Cardiac fibroblast (primary cell): ENCODE measurements at places on chromosomes 13 and 19.

GRCh38 chr13:113638173-113638746 lies 19.7 kb downstream of the ATP4B start:
- DNase-seq = no peak

DNA sequence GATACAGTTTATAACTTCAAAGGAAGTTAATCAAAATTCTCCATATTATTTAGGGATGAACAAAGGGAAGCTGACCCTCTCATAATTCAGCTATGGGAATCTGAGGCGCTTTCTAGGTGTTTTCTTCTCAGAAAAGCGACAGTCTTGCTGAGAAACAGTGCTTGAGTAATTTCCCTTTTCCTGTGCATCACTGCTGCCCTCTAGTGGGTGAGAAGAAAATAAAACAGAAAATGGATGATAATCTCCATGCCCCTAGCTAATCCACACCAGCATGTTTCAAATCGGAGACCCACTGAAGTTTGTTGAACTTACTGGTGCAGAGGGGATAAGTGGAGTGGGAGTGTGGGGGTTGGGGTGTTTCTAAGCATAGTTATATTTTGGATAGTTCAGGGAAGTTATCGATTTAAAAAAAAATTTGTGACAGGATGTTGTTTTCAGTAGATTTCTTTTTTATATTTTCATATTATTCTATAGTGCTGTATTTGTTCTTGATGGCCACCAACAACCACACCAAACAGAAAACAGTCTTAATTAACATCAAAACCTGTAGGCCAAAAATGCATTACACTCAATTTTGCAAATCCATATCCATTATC lies 21.4 kb downstream of the LCP1 start:
- DNase-seq = peak; percentile 76

GRCh38 chr19:51921949-51922348 lies 5.3 kb upstream of the ZNF613 start:
- DNase-seq = no peak

- no peak for DNase-seq
Measured at GRCh38 chr19:48186015-48186414, 15.5 kb downstream of the ZSWIM9 start.

GRCh38 chr19:50224986-50225747 lies 21.7 kb downstream of the MYH14 start:
- no peak for DNase-seq

DNA sequence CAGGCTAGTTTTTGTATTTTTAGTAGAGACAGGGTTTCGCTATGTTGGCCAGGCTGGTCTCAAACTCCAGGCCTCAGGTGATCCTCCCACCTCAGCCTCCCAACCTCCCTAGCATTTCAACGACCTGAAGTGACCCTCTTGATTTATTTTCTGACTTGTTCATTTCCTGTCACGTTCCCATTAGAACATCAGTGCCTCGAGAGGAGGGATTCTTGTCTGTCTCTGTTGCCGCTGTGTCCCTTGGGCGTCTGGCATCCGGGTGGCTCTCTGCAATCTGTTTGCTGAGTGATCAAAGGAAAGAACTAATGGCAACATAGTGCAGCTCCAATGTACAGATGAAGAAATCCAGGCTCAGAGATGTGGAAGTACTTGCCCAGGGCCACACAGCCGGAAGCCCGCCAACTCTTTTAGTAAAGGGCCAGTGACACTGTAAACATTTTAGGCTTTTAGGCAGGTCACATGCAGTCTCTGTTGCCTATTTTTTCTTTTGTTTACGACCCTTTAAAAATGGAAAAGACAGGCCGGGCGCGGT lies 47.5 kb downstream of the NFIC start:
- DNase-seq = no peak

GRCh38 chr13:113417008-113417751 lies 36.1 kb downstream of the ADPRHL1 start:
- DNase-seq = no peak

DNA sequence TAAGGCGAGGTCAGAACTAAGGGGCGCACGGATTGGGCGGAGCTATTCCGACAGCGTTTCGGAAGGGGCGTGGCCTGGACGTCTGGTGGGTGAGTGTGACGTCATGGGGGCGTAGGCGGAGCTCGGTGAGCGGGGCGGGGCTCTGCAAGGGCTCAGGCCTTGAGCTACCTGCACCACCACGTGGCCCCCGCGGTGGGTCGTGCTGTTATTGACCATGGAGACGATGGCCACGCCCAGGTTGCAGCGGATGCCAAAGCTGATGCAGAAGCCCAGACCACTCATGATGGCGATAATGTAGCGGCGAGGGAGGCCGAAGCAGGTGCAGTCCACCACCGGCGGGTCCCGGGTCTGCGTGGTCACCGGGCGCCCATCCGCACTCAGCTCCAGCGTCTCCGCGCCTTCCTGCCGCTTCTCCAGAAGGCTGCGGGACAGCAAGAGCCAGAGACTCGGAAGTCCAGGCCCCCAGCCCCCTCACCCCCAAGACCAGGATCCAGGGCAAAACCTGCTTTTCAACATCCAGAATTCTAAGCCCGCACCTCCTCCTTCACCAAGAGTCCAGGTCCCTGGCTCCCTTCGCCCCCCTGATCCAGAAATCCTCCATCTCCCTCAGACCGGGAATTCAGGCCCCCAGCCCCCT lies 4.8 kb downstream of the SLC17A7 start:
- no peak for DNase-seq

DNA sequence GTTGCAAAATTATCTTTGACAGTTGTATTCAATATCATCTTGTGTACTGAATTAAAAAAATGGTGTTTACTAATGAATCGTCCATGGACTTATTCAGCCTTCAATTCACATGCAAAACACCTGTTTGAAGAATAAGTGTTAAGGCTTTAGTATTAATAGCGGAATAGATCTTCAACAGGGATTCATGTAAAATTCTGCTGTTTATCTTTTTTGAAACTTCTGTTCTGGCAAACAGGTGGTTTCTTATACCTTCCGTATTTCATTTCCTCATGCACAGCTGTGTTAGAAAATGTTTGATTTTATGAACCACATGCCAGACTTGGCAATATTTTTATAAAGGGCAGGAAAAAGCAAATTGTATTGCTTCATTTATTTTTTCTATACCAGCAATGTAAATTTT lies 255.7 kb downstream of the DACH1 start:
- DNase-seq = no peak

- DNase-seq = peak; percentile 42
Measured at GRCh38 chr13:80339563-80339911, 1.4 kb downstream of the SPRY2 start.

GRCh38 chr19:13010992-13011652 lies 15.8 kb downstream of the NFIX start:
- DNase-seq = no peak

- no peak for DNase-seq
Measured at GRCh38 chr13:80877944-80878241, 537.0 kb upstream of the SPRY2 start.

DNA sequence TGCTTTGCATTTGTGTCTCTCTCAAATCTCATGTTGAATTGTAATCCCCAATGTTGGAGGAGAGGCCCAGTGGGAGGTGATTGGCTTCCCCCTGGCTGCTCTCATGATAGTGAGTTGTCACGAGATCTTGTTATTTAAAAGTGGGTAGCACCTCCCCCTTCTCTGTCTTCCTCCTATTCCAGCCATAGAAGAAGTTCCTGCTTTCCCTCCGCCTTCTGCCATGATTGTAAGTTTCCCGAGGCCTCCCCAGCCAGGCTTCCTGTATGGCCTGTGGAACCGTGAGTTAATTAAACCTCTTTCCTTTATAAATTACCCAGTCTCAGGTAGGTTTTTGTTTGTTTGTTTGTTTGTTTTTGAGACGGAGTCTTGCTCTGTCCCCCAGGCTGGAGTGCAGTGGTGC lies 3.8 kb downstream of the LILRA4 start:
- no peak for DNase-seq

DNA sequence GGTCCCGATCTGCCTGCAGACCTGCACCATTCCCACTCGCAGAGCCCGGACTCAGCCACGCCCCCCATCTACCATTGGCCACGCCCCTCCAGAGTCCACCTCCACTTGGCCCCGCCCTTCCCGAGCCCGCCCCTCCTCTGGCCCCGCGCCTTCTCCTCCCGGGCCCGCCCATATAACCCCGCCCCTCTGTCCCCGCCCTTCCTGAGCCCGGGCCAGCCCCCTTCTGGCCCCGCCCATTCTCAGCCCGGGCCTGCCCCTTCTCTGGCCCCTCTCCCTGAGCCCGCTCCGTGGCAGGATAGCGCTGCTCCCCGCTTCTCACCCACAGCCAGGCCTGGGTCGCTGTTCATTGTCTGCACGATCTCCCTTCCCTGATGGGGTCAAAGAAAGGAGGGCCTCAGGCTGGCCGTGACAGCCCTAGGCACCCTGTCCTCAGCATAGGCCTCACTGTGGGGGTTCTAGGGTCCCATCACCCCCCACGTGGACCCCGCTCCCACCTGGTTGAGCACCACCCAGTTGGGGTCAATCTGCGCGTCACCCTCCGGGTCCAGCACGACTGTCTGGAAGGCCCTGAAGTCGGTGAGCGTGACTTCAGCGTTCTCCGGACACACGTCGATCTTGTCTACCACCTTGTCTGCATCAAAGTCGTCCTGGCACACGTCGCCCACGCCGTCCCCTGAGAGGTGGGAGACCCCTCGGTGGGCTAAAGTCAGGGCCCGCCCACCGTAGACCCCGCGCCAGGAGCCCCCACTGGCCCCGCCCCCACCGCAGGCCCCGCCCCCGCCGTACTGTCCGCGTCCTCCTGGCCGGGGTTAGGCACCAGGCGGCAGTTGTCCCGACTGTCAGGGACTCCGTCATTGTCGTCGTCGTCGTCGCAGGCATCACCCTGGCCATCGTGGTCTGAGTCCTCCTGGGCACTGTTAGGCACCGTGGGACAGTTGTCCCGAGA lies 5.7 kb downstream of the COMP start:
- DNase-seq = peak; percentile 67

GRCh38 chr19:52734331-52734892 lies 432 bp downstream of the ZNF611 start:
- DNase-seq = peak; percentile 11

GRCh38 chr19:38329651-38330050 lies 6.0 kb upstream of the CATSPERG start:
- no peak for DNase-seq

- DNase-seq = no peak
Measured at GRCh38 chr19:11478167-11479089, 2.4 kb downstream of the ELAVL3 start.

GRCh38 chr13:74173822-74174221 lies 39.6 kb upstream of the KLF12 start:
- no peak for DNase-seq

- DNase-seq = peak; percentile 10
Measured at GRCh38 chr13:59710996-59711701, 452.6 kb downstream of the DIAPH3 start.
